ENCODE measurements at places on chromosomes 6 and 20.
A peak's percentile ranks its signal among the peaks of the same experiment; 100 is the strongest.

- DNase-seq = no peak
Measured at GRCh38 chr6:84581494-84582259, 182.7 kb downstream of the TBX18 start.

DNA sequence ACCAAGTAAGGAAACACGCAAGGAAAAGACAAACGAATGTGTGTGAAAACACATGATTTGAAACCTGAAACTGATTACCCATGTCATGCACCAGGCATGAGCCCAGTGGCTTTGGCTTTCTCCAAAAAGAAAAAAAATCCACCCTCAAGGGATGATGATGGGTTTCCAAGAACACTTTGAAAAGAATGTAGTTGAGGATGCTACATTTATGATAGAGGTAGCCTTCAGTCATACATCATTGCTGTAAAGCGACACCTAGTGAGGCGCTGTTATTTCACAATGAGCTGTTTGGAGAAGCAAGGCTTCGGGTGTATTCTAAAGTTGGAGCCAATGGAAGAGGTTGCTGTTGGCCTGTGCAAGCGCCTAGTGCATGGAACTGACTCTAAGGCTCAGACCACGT, 124.9 kb downstream of the SCML4 start:
- DNase-seq = no peak

DNA sequence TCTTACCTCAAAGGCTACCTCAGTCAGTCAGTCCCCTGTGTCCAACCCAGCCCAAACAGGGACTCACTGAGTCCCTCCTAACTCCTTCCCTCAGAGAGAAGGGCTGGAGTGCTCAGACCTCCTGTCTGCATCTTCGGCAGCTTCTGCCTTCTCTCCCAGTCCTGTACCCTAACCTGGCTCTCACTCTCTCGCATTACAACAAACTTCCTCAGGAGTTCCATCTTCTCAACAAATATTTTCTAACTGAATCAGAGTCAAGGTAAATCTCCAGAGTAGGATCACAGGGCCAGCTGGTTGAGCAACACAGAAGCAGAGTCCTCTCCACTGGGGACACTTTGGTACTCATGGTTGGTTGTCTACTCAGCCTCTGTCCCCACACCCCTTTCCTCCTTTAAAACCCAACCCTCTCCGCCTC, 92.3 kb downstream of the MRPL14 start:
- DNase-seq = no peak

DNA sequence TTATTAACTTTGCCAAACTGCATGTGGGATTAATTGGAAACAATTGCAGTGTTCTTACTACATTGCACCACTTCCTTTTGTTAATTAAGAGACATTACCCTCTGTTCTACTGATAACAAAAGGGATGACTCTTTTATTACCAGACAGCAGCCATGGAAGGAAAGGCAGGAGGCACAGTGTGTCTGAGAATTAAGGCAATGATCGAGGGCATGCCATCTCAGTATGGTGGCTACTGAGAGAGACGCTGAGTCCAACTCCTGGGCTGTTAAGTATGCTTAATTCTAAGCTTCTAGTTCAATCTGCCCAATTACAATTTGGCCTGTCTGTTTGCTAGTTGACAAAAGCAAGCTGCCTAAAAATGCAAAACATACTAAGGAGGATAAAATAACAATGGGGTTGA, 227.4 kb downstream of the PHACTR1 start:
- DNase-seq = no peak

DNA sequence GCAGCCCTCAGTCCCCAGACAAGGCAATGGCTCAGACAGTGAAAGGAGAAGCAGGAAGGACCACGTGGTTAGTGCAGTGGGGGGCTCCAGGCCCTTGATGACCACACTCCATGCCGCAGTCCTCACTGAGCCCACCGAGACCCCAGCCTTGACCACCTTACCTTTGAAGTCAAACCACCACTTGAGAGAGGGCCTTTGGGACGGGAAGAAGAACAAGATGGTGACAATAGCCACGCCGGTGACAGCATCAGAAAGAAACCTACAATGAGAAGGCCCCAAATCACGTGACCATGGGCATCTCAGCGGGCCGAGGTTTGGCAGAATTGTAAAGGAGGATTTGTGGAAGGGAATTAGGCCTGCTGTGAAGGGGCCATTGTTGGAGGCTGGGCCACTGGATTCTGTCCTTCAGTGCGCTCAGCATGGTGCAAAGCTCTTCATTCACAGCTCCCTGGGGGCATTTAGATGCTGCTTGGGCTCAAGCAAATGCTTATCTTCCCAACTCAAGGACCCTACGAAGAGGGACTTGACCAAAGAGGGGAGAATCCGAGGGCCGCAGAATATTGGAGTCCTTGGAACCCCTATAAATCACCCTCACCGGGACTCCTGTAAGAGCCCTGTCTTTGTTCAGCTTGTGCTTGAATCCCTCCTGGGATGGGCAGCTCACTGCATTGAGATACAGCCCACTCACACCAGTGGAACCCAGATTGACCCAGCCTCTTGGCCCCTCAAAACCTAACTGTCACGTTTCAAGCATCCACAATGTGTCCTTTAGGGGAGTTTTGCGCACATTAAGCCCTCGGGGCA, 33.2 kb upstream of the OCSTAMP start:
- no peak for DNase-seq

DNA sequence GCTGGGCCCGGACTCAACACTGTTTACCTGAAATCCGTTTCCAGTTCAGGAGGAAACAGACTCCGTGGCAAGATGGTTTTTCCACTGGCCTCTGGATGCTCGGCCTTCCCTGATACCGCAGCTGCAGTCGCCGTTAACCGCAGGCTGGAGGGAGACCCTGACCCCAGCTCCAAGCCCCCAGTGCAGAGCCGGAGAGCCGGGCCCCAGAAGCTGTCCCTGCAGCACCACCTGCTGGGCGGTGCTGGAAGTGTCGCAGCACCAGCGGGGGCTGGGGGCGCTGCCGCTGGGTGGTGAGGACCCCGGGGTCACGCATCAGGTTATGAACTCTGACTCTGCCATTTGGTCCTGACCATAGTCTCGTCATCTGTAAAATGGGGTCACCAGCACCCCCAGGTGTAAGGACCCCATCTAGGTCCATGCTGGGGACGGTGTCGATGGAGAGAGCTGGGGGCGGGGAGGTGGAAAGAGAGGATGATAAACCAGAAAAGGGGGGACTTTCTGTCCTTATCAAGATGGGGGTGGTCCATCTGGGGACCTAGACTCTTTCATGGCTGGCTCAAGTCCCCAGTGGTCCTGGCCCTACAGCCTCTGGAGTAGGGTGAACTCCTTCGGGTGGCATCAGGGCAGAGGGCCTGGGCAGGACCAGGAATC, 20.8 kb upstream of the CHRNA4 start:
- DNase-seq = peak; percentile 17

- DNase-seq = no peak
Measured at GRCh38 chr20:62507323-62507722, 31.5 kb upstream of the GATA5 start.

DNA sequence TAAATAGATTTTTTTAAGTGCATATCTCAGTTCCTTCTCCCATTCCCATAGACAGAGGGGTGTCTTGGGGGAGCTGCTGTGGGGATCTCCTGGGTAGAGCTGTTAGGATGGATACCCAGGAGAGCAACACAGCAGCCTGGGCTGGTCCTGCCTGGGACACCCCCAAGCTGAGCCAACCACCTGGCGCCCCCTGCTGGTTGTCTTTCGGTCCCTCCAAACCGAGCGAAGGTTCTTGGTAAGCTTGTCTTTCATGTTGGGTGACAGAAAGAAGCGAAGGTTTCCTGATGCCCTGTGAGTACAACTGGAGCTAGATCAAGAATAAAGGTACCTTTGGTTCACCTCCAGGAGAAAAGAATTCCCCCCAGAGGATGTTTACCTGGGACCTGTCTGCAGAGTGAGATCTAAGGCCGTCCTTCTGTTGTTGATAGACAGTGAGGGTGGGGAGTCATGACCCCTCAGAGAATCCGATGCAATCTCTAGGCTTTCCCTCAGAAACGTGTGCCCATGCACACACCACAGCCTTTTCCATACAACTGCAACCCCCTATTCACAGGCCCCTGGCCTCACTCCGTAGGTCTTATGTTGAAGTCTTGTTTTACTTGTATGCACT, 50.8 kb downstream of the SNX9 start:
- DNase-seq = peak; percentile 33

GRCh38 chr6:167428664-167429333, 103.9 kb downstream of the TTLL2 start:
- no peak for DNase-seq

- no peak for DNase-seq
Measured at GRCh38 chr6:58198301-58198700, 880.9 kb downstream of the PRIM2 start.

- DNase-seq = no peak
Measured at GRCh38 chr6:157172830-157173536, 150.3 kb downstream of the TMEM242 start.

Measured in NCI-H1092 treated with DMSO at 0.1 percent for 48 hours (cell line).